ENCODE measurements at places on chromosomes 3 and 15.

DNA sequence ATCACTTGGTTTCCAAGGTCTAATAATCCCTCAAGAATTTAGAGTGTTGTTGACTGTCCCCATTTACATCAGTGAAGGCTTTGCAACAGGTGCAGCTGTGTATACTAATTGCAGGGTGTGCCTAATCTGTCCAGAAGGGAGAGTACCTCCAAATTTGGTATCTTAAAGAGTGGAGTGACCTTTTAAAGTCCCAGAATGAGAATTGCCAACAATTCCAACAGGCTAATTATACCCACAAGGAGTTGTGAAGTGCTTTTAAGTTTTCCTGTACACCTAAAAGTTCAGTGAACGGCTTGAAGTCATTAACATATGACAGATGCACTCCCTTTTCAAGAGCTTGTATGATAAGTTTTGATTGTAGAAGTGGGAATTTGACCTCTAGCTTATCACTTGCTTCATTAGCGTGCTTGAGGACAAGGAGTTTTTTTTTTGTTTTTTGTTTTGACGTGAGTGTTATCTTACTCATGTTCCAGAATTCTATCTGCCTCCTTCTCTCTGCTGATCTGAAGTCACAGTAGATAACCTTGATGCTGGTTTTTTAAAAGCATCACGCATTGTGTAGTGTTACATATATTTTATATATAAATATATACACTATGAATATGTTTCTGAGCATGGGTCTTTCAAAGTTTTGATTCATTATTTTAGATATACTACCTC, 26.3 kb downstream of the CDIN1 start:
- DNase-seq, result no peak

GRCh38 chr3:9201266-9201665, 48.2 kb downstream of the SRGAP3 start:
- DNase-seq, result no peak

- DNase-seq, result no peak
Measured at GRCh38 chr15:72472992-72473610, 1.0 kb upstream of the ARIH1 start.

- DNase-seq, result no peak
Measured at GRCh38 chr3:112767177-112767576, 79.5 kb downstream of the CD200R1L start.

GRCh38 chr15:100385300-100386050, 43.7 kb upstream of the ADAMTS17 start:
- DNase-seq, result no peak

DNA sequence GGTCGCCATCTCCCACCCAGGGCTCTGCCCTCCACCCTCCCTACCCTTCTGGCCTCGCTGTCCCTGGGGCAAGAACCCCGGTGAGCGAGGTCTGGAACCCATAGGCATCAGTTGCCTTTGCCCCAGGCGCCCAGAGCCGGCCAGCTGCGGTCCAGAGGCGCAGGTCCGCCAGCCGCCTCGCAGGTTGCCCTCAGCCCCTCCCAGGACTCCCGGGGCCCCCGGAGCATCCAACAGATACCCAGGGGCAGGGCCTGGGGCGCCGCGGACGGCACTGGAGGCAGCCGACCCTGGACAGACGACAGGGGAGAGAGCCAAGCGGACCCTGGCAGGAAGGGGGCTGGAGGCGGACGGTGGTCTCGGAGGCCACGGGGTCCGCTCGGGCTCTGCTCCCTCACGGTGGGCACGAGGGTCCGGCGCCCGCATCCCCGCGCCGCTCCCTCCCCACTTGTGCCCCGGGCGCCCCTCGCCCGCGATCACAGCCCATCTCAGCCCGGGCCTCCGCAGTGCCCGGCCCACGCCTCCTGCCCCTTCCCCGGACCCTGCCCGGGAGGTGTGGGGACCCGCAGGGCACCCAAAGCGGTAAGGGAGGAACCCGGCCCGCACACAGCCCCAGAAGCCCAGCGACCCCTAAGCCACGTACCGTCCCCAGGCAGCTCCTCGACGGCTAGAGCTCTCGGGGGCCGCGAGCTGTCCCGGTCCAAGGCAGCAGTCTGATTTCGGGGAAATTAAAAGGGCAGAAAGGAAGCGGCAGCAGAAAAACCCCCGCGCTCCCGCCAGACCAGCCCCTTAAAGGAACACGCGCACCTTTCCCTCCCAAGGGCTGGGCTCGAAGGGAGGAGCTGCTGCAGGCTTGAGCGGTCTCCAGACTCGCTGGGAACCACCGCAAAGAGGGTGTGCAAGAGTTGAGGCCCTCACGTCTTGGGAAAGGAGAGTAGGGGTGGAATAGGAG, at the start of gene HAPLN3:
TSS of gene HAPLN3 (minus strand) at position 726 of the 949 bp plus-strand sequence. CDS start 8,246 bp downstream, outside the sequence.
- DNase-seq, result no peak

GRCh38 chr3:27201492-27201891, 167.7 kb downstream of the NEK10 start:
- DNase-seq, result no peak

DNA sequence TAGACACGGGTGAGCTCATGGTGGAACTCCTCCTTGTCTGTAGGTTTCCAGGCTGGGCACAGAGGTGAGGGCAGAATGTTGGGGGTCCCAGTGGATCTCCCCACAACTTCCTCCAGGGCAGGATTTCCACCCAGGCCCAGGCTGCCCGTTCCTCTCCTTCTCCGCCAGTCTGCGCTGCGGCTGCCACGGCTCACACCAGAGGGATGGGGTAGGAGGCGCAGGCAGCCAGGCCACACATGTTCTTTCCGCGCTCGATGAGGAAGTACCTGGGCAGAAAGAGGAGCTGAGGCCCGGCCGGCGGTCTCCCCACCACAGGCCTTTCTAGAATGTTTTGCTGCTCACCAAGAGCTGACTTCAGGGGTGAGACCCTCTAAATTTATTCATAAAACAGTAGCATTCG, 22.9 kb downstream of the CTSH start:
- DNase-seq, result no peak

DNA sequence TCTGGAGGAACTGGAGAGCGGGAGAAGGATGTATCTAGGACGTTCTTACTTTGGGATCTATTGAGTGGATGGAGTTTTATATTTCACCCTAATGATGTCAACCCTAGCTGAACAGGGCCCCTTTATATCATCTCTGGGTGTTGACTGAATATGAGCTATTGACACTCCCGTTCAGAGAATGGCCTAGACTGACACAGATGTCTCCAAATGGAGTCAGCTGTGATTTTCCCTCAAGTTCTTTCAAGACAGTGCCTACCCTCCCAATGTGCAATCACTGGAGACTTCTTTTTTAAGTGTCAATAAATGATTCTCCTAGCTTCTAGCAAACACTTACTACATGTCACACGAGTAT, 63.8 kb downstream of the FRMD4B start:
- no peak for DNase-seq

GRCh38 chr3:116276675-116277074, 168.6 kb downstream of the LSAMP start:
- DNase-seq, result no peak

DNA sequence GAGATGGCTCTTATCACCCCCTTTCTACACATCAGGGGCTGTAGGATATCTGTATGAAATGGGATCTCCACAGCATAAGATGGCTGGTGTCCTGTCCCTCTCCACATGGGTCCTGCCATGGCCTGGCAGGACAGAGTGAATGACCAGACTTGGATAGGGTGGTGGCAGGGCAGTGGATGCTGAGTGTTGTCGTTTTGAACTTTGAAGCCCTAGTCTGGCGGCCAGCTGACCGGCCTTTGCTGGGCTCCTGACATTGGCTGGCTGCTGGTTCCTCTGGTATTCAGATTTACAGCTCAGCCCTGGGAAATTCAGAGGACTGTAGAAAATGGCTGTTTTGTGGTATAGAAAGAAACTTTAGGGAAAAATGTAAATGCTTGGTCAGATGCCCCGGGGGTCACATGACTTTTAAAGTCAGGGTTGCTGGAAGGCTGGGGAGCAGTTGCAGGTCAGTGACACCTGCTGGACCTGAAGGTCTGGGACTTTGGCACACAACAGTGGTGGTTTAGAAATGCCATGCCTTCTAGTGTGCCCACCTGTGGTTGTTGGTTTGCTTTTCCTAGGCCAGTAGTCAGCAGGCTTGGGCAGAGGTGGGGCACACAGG, 13.5 kb upstream of the PGPEP1L start:
- no peak for DNase-seq

DNA sequence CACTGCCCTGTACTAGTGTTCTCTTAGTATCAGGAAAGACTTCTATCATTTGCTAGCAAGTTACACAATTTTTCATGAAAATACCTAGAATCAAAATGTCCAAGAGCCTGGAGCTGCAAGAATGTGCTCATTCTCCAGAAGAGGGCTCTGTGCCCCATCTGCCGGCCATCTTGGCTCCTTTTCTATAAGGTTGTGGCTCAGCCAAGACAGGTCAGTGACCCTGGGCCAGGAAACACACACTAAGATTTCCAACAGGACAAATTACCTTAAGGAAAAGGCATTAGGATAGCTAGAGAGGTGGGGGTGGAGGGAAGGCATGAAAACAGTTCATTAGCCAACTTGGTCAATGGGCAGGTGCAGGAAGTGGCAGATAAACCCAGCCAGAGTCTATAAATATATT, 20.7 kb downstream of the TIMP4 start:
- DNase-seq, result no peak

DNA sequence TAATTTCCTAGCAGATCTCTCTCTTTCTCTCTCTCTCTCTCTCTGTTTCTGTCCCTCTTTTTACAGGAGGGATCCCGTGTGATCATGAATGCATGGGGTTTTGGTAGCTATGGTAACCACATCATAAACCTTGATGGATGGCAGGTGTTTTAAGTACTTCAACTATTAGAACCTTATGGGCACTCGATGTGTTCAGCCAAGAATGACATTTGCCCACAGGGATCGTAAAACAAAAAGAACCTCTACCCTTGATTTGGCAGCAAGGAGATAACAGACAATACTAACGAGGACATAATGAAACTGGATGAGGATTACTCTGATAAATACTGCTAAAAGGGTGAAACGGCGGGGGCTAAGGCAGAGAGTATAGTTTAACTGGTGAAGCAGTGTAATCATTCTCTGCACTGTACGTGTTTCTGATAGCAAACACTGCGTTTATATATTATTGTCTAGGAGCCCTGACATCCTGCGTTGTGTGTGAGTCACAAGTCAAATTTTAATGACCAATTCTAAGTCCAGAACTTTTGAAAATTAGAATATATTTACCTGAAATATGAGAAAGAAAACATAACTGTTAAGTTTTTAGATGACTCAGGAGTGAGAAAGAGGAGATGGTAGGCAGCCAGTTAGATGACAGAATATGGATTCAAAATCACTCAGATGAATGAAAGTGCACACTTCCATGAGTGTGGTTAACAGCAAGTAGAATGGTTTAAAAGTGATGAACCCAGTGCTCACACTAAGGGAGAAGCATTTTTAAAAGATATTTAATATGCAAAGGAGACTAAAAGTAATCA, 80.3 kb downstream of the OTOL1 start:
- DNase-seq, result no peak

GRCh38 chr15:75928680-75929608, 25.3 kb downstream of the FBXO22 start:
- no peak for DNase-seq

GRCh38 chr3:45826908-45827307, 15.0 kb downstream of the LZTFL1 start:
- DNase-seq, result no peak

DNA sequence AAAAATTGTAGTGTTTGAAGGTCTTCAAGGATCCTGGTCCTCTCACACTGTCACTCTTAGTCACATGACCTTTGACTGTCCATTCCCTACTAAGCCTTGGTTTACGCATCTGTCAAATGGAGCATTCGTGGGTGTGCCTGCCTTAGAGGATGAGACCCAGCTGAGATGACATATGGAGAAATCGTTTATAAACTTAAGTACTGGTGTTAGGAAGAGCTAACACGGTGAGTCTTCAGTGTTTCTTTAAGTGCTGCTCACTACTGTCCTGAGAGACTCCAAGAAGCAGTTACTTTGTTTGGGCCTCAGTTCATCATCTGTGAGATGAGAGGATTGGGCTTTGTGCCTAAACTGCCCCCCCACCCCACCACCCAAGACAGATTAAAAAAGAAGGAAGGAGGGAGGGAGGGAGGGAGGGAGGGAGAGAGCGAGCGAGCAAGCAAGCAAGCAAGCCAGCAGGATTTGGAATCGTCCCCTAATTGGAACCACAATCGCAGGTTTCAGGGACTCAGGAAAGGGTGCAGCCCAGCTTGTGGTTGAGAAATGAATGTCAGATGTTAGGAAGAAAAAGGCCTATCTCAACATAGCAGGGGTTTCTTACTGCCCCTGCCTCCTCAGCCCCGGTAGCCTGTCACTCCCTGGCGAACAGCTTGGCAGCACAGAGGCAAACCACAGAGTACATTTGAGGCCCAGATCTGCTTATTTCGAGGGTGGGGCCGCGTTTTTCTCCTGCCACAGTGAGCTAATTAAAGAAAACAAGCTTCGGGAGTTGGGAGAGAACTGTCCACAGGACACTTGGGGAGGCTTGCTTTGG, 32.7 kb downstream of the SMAD3 start:
- DNase-seq, result no peak

DNA sequence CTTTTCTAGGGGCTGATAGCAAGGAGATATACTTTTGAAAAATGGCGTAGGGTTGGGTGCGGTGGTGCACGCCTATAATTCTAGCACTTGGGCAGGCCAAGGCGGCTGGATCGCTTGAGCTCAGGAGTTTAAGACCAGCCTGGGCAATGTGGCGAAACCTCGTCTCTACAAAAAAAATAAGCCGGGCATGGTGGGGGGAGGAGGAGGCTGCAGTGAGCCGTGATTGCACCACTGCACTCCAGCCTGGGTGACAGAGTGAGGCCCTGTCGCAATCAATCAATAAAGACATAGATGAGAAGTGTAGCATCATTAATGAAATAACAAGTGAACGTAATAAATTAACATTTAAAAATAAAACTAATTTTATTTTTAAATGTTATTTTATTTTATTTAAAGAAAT, 134.6 kb downstream of the SLCO3A1 start:
- DNase-seq, result no peak

DNA sequence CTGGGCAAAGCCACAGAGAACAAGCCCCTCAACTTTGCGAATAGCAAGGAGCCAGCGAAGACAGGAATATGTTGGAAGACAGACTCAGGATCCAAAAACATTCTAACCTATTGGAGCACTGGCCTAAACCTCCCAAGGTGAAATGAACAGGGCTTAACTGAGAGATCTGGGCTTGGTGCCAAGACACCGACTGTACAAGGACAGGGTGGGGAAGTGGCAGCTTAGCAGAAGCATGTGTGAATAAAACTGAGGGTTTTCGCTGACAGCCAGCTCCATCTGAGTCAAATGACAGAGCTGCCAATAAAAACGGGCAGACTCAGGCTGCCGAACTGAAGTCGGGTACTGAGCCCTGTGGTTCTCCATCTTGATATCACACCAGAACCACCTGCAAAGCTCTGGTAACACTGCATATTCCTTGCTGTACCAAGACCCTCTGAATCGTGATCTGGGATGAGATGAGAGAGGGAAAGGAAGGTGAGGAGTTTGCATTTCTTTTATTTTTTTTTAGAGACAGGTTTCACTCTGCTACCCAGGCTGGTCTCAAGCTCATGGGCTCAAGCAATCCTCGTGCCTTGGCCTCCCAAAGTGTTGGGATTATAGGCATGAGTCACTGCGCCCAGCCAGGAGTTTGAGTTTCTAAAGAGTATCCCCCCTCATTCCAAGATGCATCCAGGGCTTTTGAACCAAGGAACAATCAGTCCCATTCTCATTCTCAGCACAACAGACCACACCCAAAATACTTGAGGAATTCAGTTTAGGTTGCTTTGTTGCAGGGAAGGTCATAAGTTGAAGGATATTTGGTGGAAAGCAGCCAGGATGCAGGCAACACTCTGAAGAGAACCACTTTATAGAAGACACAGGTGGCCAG, 6.0 kb upstream of the PLCB2 start:
- DNase-seq, result no peak

All from stimulated activated CD4-positive, alpha-beta T cell treated with anti-CD3 and anti-CD28 coated beads, TNF-alpha, amount 100 ng/mL, for 1 hour (primary cell).